ENCODE measurements at places on chromosomes 4 and X.

- peak; percentile 10 for DNase-seq
Measured at GRCh38 chr4:1240721-1241465, 8.0 kb downstream of the CTBP1 start.

DNA sequence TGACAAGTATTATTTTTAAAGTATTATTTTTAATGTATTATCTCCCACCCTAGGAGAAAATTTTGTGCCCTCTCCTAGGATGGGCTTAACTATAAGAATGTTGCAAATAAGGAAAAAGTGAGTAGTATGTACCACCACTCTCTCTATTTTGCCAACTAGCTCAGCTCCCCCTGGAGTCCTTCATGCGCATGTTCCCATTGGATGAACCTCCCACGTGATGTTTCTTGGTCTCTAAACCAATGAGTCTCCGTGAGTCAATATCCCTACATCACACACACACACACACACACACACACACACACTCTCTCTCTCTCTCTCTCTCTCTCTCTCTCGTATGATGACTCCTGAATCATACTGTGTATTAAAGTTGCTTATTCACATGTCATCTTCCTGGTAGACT, 129.7 kb upstream of the ZFP42 start:
- no peak for DNase-seq

- no peak for DNase-seq
Measured at GRCh38 chrX:109373468-109373867, 108.4 kb downstream of the GUCY2F start.

- DNase-seq = no peak
Measured at GRCh38 chrX:118199997-118200396, 83.4 kb upstream of the KLHL13 start.

DNA sequence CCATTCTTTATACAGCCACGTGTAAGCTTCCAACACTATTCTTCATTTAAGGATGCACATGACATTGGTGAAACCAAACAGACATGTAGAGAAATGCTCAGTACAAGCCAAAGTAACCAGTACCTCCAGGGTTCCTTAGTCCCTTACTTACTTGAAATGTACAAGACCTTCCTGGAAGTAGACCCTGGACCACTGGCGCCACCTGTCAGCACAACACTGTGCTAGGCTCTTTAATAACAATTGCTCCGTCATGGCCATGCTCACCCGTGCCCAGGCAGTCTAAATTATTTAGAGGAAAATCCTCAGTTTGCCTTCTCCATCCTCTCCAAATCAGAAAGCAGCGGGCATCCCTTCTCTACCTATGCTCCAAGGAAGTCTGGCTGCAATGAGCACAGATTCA, 52.7 kb downstream of the ADGRA3 start:
- no peak for DNase-seq
